ENCODE measurements at places on chromosomes 13 and 19.

GRCh38 chr19:33397536-33398360 is 24.2 kb downstream of the CEBPG start:
- peak; percentile 65 for DNase-seq

GRCh38 chr19:18589380-18590272 is 1.0 kb downstream of the REX1BD start:
- peak; percentile 54 for DNase-seq

GRCh38 chr13:36862002-36862685 is 43.1 kb downstream of the RFXAP start:
- DNase-seq: no peak

DNA sequence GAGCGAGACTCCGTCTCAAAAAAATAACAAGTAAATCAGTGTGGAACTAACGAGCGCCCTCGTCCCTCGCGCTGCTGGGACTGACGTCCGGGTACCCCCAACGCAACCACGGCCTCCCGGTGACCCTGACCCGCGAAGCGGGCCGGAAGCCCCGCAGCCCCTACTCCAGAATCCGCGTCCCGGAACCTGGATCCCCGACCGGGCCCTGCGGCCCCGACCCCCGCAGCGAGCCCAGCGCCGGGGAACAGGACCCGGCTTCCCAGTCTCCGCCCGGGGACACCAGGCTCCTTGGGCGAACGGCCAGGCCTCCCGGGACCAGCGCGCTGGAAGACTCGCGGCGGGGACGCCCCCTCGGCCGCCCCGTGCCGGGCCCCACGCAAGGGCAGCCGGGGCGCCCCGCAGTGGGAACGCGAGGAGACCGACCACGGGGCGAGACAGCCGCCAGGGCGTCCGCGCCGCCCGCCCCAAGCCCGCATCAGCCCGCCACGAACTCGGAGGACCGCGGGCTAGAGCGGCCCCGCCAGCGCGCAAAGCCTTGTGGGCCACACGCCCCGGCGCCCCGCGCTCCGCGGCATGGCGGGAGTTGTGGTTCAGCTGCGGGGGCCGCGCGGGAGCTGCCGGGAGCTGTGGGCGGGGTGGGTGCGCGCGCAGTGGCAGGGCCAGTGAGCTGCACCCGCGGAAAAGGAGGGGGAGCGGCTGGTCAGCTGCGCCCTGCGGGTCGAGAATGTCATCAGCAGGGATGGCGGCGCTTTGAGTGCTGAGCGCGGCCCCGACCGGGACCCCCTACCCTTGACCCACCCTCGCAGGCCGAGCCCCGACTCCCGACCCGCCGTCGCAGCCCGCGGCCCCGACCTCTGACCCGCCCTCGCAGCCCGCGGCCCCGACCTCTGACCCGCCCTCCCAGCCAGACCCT is 7.5 kb upstream of the MADCAM1 start:
- peak; percentile 95 for DNase-seq

GRCh38 chr19:58439576-58440554 is at the start of gene ZNF132:
Gene ZNF132, minus strand, starts transcription at chr19:58440153. Its CDS starts 332 bp downstream, at chr19:58439821.
- DNase-seq: peak; percentile 59

DNA sequence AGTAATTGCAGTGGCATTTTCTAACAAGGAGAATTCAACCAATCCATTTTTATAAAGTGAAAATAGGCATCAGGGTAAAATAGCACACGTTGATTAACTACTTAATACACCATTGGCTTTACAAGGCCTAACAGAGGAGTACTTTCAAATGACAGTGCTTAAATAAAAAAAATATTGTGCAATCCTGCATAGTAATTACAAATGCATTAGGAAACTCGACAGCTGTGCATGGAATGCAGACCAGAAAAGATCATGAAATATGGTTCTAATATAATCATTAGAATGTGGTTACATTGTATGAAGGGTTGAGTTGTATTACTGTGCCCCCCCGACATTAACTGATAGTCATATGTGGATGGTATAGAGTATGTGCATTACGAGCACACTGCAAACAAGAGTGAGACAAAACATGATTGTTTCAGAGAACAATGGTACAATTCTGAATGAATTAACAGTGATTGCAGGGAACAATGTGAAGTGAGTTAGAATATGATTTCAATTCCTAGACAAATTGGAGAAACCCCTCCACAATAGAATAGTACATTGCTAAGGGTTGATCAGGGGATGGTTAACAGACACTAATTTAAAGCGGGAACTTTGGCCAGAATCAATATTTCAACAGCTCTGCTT is 270.6 kb downstream of the GPC5 start:
- no peak for DNase-seq

- no peak for DNase-seq
Observed at GRCh38 chr19:18517606-18518005, 4.3 kb downstream of the ELL start.

- no peak for DNase-seq
Observed at GRCh38 chr19:5507065-5507909, 52.1 kb downstream of the ZNRF4 start.

- DNase-seq: no peak
Observed at GRCh38 chr13:23365652-23366051, 67.8 kb downstream of the SACS start.

- DNase-seq: no peak
Observed at GRCh38 chr13:28375250-28375930, 119.5 kb downstream of the FLT1 start.

GRCh38 chr13:36288794-36289391 is 8.7 kb downstream of the CCDC169 start:
- no peak for DNase-seq

DNA sequence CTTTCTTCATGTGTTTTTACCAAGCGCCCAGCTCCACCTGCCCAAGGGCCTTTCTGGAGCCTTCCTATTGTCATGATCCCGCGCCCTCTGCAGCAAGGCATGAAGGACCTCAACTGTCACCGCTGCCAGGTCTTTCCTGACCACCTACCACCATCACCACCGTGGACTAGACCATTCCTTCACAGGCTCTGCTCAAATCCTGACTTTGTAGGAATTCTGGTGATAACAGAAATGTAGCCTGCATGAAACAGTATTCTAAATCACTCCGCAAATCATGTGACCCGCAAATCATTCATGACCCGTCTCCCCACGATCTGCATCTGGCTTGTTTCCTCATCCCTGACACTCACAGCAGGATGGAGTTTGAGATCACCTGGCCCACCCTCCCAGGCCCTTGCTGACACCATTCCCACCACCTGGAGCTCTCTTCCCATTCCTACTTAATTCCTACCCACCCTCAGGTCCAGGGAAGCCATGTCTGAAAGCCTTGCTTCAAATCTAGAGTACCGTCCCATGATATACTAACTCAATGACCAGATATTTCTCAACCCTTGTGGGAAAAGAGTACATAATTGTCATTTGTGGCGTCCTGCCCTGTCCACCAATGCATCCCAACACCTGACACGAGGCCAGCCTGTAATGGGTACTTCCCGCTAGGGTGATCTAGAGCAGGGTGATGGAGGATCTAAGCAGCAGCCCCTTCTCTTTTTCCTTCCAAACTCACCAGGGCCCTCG is 1.3 kb downstream of the UBE2S start:
- DNase-seq: no peak

DNA sequence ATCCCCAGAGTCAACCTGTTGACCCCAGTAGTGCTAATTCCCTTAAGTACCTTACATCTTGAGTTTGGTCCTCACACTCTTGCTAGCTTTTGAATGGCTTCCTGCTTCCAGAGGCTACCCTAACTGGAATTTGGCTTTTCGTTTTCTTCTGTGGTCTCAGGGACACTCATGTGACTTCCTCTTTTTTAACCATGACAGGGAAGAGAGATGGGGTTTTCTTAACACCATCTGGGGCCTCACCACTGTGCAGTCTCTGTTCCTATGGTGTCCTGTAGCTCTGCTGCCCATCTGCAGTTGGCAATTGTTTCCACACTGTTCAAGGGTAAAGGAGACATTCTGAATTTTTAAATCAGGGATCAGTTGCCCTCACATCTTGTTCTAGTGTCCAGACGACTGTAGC is 66.7 kb downstream of the SLC10A2 start:
- DNase-seq: no peak

- no peak for DNase-seq
Observed at GRCh38 chr19:11005521-11005920, 44.7 kb downstream of the SMARCA4 start.

Measured in iPS-NIHi11 (cell line).